Renal cortex interstitium (tissue), 15 donors: ENCODE measurements at places on chromosomes 13 and 19. TPM values are rescaled to one million over a fixed set of nuclear protein-coding genes. Genes with fewer than 3 reads are reported as not detected.

NOTCH3 gene
- polyA plus RNA-seq: 111 TPM

LRRC63 gene
- 0.18 TPM for polyA plus RNA-seq

HS6ST3 gene
- polyA plus RNA-seq: 2.8 TPM

ZNF556 gene
- polyA plus RNA-seq: 0.66 TPM

POSTN gene
- polyA plus RNA-seq: 387 TPM

C19orf85 gene
- not detected for polyA plus RNA-seq

CDADC1 gene
- polyA plus RNA-seq: 16.6 TPM

SPACA4 gene
- not detected for polyA plus RNA-seq

- DNase-seq: no peak
These were observed 101.3 kb downstream of the ARHGEF7 start for GRCh38 chr13:111216166-111216960.

GRCh38 chr13:82356667-82357410 lies 1525.4 kb downstream of the SLITRK1 start:
- no peak for DNase-seq

- DNase-seq: no peak
These were observed 31.2 kb upstream of the ZNF331 start for GRCh38 chr19:53506728-53507127.

- DNase-seq: no peak
These were observed 4.6 kb upstream of the SLC25A42 start for GRCh38 chr19:19059018-19059836.

- no peak for DNase-seq
These were observed 66.1 kb downstream of the MBD3L2B start for GRCh38 chr19:6955082-6955481.

GRCh38 chr13:87671753-87672605 lies 808 bp downstream of the SLITRK5 start:
- no peak for DNase-seq

DNA sequence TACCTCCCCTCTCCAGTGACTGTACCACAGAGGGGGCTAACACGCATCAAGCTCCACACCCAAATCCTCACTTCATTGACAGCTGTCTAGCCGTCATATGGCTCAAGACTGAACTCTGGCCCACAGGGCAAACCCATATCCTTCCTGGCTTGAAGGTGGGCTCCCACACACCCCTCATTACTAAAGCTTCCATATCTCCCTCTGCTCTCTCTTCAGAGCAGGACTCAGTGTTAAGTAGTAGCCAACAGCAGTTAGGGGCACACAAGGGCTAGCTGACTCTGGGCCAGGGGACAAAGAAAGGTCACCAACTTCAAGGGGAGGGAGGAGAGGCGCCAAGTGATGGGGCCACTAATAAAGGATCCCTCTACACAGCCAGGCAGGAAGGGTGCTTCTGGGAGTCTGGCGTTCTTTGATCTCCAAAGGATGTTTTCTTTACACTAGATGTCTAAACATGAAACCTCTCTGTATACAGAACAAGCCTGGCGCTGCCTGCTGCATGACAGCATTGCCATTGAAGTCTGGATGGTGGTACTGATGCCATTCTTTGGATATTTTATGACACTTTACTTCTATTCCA lies 8.1 kb downstream of the PEG3 start:
- DNase-seq: no peak

DNA sequence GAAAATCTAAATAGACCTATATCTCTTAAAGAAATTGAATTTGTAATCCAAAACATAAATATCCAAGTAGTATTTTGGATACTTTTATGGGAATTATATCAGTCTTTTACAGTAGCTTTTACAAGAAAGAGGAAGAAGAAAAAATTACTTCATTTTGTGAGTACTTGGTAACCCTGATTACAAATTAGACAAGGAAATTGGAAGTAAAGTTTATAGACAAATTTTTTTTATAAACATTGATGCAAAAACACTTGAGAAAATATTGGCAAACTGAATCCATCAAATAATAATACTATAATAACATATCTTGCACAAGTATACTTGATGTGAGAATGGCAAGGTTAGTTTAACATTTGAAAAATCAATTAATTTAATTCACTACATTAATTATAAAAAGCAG lies 954.1 kb upstream of the MIR17HG start:
- no peak for DNase-seq

DNA sequence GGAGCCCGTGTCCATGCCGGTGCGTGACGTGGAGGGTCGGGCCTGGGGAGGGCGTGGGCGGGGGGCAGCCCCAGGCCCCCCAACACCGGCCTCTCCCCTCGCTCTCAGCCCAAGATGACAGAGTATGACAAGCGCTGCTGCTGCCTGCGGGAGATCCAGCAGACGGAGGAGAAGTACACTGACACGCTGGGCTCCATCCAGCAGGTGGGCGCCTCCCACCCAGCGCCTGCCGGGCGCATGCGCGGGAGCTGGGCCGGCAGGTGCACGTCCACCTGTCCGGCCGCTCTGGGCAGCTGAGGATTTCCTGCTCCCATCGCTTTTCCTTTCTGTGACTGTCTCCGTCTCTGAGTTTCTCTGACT lies 49.8 kb downstream of the VAV1 start:
- DNase-seq: no peak

- no peak for DNase-seq
These were observed 7.1 kb upstream of the DOCK6 start for GRCh38 chr19:11269408-11269807.

DNA sequence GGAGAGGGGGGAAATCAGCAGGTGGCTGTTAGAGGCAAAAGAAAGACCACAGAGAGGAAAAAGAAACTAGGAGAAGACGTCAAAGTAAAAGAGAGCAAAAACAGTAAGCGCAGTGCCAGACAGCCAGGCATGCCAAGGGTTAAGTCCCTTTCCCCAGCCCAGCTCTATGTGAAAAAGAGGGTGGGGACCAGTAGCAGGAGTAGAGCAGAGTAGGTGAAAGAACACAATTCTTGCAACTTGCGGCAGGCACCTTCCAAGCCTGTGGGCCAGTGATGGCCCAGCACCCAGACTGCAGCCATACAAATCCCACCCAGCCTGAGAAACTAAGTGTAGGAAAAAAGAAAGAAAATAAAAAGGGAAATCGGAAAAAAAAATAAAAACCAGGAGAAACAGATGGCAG lies 64.2 kb upstream of the ZNF85 start:
- no peak for DNase-seq

DNA sequence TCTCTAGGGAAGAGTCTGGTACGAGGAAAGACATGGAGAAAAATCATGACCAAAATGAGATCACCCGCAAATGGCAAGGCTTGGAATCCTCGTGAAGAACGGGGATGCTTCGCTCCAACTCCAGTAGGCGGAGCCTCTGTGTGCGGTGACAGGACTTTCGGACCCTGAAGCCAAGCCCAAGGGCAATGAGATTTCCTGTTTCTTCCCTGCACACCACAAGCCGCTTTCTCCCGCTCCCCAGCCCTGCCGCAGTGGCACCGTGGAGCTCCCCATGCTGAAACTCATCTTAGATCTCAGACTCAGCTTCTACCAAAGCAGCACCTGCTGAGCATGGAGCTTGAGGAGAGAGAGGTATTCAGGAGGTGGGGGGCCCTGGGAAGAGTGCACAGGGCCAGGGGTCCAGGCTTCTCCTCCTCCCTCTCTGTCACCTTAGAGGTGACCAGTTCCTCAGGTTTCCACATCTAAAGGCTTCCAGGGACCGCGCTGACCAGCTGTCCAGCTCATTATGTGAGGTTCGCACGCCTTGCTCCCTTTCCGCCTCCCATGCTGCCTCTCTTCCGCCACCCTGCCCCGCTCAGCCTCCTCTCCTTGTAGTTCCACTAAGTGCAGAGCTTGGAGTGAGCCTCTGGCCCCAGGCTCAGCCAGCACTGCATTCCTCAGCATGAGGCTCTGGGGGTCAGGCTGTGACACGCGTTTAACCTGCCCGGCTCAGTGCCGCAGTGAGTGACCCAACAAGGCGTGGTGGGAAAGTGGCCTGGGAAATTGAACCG lies 153.8 kb upstream of the SOX1 start:
- no peak for DNase-seq
